ENCODE measurements at places on chromosomes 5 and 9.

GRCh38 chr5:146410272-146410671 is 36.9 kb upstream of the TCERG1 start:
- no peaks in the 10 kb centered on the region for H3K27me3 ChIP-seq
- H3K4me3 ChIP-seq: no peak overlapping the region
- H3K27ac ChIP-seq: no peak overlapping the region
- no peaks in the 10 kb centered on the region for H3K36me3 ChIP-seq

- no peak for DNase-seq
- no peaks in the 10 kb centered on the region for H3K36me3 ChIP-seq
- no peaks in the 10 kb centered on the region for H3K4me1 ChIP-seq
- no peak overlapping the region for H3K4me3 ChIP-seq
- H3K27me3 ChIP-seq: no peaks in the 10 kb centered on the region
Measured at GRCh38 chr5:25744908-25745307, 1100.1 kb upstream of the CDH10 start.

DNA sequence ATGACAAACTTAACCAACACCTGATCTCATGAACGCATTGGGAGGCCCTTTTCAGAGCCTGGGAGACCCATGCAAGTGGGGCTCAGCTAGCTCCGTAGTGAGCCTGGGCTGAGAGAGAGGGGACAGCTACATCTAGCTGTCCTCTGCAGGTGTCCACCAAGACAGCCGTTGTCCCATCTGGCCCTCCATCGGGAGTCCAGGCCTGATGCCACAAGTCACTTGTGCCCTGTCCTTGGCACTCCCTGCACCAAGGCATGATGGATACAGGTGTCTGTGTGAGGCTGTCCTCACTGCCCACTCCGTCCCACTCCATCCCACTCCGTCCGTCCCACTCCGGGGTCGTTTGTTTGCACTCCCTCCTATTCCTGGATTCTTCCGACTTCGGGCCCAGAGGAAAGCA is 2.5 kb upstream of the EDF1 start:
- peaks cover 9% of the 10 kb centered on the region for H3K36me3 ChIP-seq
- H3K4me3 ChIP-seq: no peak overlapping the region
- DNase-seq: no peak
- H3K27me3 ChIP-seq: no peaks in the 10 kb centered on the region

- no peak for DNase-seq
- no peak overlapping the region for H3K4me3 ChIP-seq
- no peaks in the 10 kb centered on the region for H3K4me1 ChIP-seq
- H3K27me3 ChIP-seq: no peaks in the 10 kb centered on the region
- H3K36me3 ChIP-seq: no peaks in the 10 kb centered on the region
Measured at GRCh38 chr5:89613222-89613956, 730.4 kb upstream of the MEF2C start.

GRCh38 chr5:112279082-112279481 is 140.0 kb downstream of the EPB41L4A start:
- no peaks in the 10 kb centered on the region for H3K27me3 ChIP-seq
- no peak for DNase-seq
- H3K36me3 ChIP-seq: no peaks in the 10 kb centered on the region
- no peak overlapping the region for H3K4me3 ChIP-seq

DNA sequence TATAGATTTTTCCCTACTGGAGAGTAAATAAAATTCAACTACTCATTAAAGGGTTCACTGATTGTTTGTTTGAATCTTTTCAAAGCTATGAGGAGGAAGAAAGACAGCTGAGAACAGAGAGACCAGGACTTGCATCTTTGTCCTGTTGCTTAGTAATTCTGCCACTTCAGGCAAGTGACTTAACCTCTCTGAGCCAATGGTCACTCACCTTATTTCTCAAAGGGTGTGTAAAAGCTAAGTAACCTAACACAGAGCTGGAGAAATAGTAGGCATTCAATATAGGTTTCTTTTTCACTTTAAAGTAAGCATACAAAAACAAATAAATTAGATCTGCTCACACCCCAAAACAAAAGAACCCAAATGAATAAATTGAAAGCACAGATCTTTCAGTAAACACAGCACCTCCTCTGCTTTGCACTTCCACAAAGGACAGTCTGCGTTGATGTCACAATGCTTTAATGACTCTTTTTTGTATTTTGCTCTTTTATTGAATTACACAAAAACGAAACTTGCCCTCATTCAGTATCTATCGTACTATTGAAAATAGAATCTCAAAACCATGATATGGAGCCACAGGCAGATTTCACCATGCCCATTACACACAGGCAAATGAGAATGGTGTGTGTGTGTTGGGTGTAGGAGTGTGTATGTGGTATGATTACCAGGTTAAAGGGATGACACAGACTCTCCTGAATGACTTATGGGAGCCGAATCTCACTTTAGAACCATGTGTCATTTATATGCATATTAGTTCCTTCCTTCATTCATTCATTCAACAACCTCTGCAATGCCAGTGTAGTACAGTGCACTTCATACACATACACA is 166.0 kb downstream of the EBF1 start:
- peaks cover 55% of the 10 kb centered on the region for H3K27me3 ChIP-seq
- H3K27ac ChIP-seq: no peak overlapping the region
- no peaks in the 10 kb centered on the region for H3K36me3 ChIP-seq

DNA sequence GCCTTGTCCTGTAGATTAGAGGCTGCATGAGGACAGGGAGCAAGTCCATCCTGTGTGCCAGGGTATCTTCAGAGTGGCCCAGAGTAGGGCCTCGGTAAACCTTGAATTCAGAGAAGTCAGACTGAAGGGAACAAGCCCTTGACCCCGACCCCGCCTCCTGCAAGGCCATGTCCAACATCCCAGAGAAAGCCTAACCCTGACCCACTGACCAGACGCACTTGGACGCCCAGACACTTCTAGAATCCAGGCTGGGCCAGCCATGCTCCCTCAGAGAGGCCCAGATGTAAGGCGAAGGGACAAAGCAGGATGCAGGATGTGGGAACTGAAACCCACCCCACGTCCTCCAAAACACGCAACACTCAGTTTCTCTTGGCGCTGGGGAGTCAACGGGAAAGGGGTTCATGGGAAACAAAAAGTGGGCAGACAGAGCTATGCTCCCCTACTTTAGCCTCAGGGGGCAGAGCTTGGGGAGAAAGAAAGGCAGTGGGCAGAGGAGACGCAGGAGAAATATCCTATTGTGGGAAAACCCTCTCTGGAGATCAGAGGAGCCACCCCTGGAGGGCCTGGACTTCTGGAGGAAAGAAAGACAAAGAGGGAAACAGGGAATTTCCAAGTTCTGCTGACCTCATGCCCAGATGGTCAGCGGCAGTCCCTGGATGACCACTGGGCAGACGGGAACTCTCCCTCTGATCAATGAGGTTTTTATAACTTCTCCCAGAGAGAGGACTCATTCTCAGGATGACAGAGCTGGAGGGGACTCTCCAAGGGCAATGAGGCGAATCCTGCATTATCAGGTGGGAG is 13.0 kb downstream of the TNIP1 start:
- no peak for DNase-seq
- no peaks in the 10 kb centered on the region for H3K4me1 ChIP-seq
- H3K27ac ChIP-seq: no peak overlapping the region
- H3K36me3 ChIP-seq: no peaks in the 10 kb centered on the region
- no peak overlapping the region for H3K4me3 ChIP-seq

- H3K36me3 ChIP-seq: no peaks in the 10 kb centered on the region
- H3K4me3 ChIP-seq: no peak overlapping the region
- H3K27ac ChIP-seq: no peak overlapping the region
- H3K27me3 ChIP-seq: no peaks in the 10 kb centered on the region
- no peak for DNase-seq
- no peaks in the 10 kb centered on the region for H3K4me1 ChIP-seq
Measured at GRCh38 chr9:91126761-91127445, 234.8 kb downstream of the AUH start.

Data from A673 (cell line).